Adrenal gland (tissue), 19 donors: ENCODE measurements at places on chromosomes 12 and 14. TPM values are rescaled to one million over a fixed set of nuclear protein-coding genes. Genes with fewer than 3 reads are reported as not detected.

The RNASE4 gene
- polyA plus RNA-seq, result 12.7 TPM

DNA sequence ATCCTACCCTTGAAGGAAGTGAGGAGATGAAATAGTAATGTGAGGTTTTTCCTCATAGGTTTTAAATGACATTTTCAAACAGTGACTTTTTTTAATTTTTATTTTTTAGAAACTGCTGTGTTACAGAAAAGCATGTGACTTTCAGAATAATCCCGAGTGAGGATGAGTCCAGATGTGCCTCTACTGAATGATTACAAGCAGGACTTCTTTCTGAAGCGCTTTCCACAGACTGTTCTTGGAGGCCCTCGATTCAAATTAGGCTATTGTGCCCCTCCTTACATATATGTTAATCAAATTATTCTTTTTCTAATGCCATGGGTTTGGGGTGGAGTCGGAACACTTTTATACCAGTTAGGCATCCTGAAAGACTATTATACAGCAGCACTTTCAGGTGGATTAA lies 15.8 kb downstream of the PCNX4 start:
- no peak for DNase-seq

The CCDC196 gene
- not detected for polyA plus RNA-seq

- DNase-seq, result no peak
Measured at GRCh38 chr14:33990790-33991189, 39.9 kb upstream of the EGLN3 start.

DNA sequence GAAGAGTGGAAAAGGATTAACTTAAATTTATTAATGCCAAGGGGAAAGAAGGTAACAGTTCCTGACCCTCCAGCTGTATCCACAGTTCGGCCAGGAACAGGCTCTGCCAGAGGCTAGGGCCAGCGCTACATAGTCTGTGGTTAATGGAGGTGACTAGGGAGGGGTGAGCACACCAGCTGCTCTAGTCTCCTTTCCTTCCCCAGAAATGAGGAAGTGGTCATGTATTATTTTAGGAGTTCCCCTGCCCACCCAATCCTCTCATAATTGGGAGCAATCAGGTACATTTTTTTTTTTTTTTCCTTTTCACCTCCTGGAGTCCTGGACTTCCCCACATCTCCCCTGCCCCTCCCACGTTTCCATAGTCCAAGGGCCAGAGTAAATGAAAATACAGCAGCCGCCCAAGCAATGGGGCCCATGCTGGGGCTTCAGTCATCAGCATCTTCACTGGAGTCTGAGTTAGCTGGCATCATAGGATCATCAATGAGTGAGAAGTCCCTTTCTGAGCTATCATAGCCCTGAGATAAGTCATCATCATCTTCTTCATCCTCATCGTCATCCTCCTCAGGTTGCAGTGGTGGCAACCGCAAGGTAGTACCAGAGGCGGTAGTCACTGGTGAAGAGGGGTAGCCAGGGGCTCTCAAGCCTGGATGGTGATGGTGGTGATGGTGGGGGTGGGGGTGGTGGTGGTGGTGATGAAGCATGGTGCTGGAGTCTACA lies 1.5 kb upstream of the SUPT16H start:
- DNase-seq, result no peak

DNA sequence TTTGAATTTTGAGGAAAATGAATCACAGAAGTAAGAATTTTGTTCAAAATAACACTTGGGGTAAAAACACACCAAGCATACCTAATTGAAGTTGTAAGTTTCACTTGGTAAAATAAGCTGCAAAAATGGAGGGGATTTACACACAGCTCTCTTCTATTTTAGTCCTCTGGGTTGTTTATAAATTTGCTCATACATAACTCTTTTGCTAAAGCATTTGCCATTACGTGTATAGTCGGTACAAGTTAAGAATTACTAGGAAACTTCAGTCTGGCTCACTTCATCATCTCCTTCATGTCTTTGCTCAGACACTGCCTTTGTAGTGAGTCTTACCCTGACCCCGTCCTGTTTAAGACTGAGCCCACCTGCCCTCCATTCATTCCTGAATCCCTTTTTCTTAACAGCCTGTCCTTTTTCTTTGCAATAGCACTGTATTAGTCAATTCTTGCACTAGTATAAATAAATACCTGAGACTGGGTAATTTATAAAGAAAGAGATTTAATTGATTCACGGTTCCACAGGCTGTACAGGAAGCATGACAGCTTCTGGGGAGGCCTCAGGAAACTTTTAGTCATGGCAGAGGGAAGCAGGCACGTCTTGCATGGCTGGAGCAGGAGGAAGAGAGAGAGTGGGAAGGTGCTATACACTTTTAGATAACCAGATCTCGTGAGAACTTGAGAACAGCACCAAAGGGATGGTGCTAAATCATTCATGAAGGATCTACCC lies 451.1 kb downstream of the PCNX1 start:
- no peak for DNase-seq

DNA sequence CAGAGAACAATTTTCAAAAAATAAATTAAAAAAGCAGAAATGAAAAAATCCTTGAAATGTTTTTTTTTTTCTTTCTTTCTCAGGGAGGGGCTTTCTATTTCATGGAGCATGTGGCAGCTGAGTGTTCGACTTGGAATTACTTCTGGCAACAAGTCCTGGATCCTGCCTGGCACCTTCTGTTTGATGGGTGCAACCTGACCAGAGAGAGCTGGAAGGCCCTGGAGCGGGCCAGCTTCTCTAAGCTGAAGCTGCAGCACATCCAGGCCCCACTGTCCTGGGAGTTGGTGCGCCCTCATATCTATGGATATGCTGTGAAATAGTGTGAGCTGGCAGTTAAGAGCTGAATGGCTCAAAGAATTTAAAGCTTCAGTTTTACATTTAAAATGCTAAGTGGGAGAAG lies 22.5 kb upstream of the HIGD1C start:
- DNase-seq, result no peak

GRCh38 chr12:70444903-70445302 lies 78.8 kb downstream of the KCNMB4 start:
- no peak for DNase-seq

DNA sequence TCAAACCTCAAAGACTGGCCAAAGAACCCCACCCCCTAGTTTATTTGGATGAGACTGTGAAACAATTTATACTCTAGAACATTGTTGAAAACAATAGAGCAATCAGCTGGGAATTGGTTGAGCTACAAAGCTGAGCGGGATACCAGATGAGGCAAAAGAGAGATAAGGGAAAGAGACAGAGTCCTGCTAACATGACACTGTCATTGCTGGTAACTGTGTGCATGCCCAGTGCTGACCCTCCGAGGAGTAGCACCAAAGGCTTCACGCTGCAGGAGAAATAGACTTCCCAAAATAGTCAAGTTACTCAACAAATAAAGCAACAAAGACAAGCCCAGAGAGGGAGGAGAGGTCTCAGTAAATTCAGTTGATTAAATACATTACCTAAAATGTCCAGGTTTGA lies 63.6 kb downstream of the RASSF8 start:
- no peak for DNase-seq

DNA sequence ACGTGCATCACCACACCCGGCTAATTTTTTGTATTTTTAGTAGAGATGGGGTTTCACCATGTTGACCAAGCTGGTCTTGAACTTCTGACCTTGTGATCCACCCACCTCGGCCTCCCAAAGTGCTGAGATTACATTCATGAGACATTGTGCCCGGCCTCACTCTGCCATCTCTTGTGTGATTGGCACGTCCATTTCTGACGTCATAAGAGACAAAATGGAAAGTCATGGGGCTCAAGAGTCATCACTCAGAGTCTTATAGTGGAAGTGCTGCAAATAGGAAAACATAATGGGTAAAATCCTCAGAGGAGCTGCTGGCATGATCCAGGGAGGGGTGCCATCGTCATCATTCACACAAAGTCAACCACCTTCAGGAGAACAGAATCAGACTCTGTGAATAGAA lies 54.2 kb upstream of the GPATCH2L start:
- DNase-seq, result no peak
